ENCODE measurements at places on chromosomes 4 and X.

GRCh38 chr4:68175562-68176155 is 46.0 kb upstream of the TMPRSS11F start:
- peak; percentile 74 for DNase-seq

- DNase-seq, result no peak
Observed at GRCh38 chr4:17081179-17081578, 182.7 kb upstream of the LDB2 start.

- DNase-seq, result no peak
Observed at GRCh38 chrX:84721416-84721815, 219.2 kb upstream of the HDX start.

GRCh38 chr4:70943114-70943513 is 40.9 kb downstream of the MOB1B start:
- DNase-seq, result no peak

DNA sequence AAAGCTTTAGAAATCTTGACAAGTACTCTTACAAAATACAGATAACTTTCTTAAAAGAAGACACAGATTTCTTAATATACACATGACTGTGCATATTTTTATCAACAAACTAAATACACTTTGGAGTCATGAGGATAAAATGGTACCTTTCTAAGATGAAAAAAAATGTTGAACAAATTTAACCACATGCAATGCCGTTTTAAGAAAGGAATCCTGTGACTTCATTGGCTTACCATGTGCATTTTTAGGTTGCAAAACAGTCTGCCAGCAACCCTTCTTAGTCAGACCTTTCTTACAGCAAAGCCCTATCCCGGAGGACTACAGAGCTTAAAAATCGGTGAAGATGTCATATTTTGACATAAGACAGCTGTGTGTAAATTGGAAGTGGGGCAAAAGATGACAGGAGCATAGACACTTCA is 51.7 kb downstream of the GASK1B start:
- DNase-seq, result peak; percentile 87

GRCh38 chrX:13013363-13014110 is 30.9 kb downstream of the FAM9C start:
- DNase-seq, result peak; percentile 48

Measured in epithelial cell of esophagus (primary cell).